ENCODE measurements at places on chromosomes 7 and 10.

- DNase-seq, result no peak
Observed at GRCh38 chr7:34401776-34402175, 256.2 kb upstream of the NPSR1 start.

DNA sequence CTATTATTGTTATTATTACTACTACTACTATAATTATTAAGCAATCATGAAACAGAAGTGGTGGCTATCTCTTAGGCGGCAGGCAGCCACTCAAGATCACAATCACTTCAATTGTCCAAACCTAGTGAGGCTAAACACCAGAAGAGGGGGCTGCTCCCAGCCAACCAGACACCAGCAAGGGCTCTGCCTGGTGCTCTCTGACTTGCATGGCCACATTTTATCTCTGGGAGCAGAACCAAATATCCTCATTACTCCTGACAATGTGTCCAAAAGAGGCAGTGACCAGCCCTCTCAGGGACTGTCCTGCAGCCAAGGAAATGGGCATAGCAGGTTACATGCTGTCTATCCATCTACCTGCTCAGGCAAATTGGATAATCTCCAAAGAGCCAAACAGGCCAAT, 187.4 kb upstream of the PDE1C start:
- DNase-seq, result no peak

- no peak for DNase-seq
Observed at GRCh38 chr10:30413996-30414576, 19.9 kb upstream of the MAP3K8 start.

DNA sequence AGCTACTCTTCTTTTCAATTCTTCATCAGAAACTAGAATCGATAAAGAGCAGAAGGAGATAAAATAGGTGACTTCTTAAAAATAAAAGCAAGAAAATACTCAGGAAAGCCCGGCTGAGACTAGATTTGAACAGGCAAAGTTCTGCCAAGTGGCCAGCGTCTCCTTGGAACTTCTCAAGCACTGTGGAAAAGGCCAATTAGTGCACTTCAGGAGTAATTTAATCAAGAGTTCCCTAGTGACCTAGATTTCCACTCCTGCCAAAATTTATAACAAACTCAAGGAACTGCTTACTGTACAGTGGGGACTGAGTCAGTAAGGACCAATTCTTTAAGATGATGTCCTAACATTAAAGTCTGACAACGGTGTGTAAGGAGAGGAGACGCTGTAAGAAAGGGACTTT, 57.3 kb downstream of the CHCHD3 start:
- DNase-seq, result no peak

Data from stimulated activated CD4-positive, alpha-beta T cell treated with anti-CD3 and anti-CD28 coated beads, Interleukin-12 subunit alpha, Interleukin-12 subunit beta, amount 100 ng/mL, for 4 hours (primary cell).